Ovary (tissue), 10 donors: ENCODE measurements at places on chromosomes 2 and 18. TPM values are rescaled to one million over a fixed set of nuclear protein-coding genes. Genes with fewer than 3 reads are reported as not detected.

Gene IL36RN
- not detected for total RNA-seq

DNA sequence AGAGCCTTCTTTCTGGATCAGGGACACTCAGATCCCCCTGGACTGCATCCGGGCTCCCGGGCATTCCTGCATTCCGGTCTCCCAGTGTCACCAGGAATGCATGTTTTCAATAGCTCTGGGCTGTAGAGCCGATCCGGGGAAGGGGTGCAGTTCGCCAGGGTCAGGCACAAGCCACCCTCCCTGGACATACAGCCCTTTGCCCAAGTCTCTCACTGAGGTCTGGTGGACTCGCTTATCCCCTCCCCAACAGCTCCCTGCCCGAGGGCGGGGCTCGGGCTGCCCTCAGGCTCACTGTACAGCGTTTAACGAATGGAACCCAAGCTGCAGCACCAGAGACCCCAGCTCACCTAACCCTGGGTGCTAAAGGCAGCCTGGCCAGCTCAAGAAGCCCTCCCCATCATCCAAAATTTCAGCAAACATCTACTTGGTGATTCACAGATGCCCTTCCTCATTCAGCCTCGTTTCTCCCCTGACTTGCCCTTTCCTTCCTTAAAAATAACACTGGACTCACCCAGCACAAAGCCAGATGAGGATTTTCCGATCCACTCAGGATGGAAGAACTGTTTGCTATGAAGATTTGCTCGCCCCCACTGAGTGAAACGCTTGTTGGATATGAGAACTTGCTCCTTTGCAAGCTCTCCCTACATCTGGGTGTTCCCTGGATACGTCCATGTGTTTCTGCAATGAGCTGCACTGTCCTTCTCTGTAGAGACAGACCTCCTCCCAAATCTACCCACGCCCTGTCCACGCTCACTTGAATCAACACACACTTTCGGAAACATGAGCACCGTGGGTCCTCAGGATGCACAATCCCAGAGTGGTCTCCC, 58.1 kb downstream of the PXDN start:
- no peak for DNase-seq

GRCh38 chr18:48348739-48349138, 60.4 kb downstream of the ZBTB7C start:
- no peak for DNase-seq

DNA sequence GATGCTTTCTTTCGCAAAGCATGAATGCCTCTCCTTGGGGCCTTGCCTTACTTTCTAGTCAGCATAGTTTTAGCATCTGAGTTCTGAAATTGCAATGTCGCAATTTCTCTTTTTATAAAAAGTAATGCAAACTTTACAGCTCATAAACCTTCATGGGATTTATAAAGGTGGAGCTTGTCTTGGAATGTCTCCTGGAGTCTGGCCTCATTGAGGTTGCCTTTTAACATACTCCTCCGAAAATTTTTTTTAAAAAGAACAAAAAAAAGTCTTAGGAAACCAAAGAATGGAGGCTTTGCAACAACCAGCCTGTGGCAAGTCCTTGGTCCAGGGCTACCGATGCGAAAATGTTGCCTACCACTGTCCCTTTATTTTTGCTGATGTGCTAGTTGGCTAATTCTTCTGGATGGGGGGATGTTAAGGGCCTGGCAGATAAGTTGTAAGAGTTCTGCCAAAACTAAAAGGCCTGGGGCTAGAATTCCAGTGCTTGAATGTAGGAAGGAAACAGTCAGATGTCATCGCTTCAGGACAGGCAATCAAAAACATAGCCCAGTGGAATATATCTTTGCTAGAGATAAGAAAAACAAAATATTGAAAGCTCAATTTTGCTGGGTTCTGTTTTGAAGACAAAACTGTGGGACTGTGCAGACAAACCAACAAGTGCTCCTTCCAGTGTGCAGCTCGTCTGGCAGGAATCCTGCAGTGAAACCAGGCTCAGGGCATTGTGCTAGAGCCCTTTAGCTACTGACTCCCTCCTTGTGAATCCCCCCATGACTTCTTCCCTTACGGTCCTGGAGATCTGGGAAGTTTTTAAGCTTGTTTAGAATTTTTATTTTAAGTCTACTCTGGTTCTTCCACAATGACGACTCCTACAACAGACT, 213.0 kb downstream of the PIEZO2 start:
- no peak for DNase-seq

GRCh38 chr2:4981802-4982409, 710.3 kb upstream of the SOX11 start:
- DNase-seq = no peak

GRCh38 chr18:68148863-68149262, 566.0 kb downstream of the TMX3 start:
- DNase-seq = no peak
